ENCODE measurements at places on chromosomes 12 and 14.

- DNase-seq, result no peak
Observed at GRCh38 chr12:50505675-50506530, 1.1 kb downstream of the DIP2B start.

- no peak for DNase-seq
Observed at GRCh38 chr14:73500360-73500759, 9.6 kb downstream of the RIOX1 start.

- DNase-seq, result no peak
Observed at GRCh38 chr14:34120185-34120977, 169.5 kb upstream of the EGLN3 start.

DNA sequence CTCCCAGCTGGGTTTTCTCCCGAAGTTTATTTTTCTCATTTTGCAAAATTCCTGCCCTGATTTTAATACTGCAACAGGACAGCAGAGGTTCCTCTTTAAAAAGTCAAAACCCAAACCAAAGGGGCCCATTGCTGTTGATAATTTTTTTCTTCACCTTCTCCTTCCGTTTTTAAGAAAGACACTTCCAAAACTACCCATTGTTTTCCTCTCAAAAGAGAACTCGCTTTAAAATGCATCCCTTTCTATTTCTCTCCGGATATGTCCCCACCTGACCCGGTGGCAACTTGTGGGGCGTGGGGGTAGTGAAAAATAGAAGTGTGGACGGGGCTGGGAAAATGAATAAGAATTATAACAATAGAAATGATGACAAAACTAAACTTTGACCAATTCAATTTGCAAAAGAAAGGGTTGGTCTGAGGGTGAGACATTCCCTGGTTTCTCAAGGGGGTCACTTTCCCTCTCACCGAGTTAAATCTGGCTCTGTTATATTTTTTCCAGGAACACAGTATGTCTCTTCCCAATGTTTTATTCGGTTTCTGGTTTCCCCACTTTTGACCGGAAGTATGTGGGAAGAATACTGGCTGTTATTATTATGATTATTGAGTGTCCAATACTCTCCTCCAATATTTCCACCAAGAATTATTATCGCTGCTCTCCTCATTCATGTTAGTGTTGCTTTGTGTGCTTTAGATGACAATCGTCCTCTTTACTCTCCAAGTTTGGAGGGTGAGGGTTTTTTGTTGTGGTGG lies 4.1 kb upstream of the TBX5 start:
- no peak for DNase-seq

- no peak for DNase-seq
Observed at GRCh38 chr14:22900081-22900799, 17.2 kb downstream of the REM2 start.

DNA sequence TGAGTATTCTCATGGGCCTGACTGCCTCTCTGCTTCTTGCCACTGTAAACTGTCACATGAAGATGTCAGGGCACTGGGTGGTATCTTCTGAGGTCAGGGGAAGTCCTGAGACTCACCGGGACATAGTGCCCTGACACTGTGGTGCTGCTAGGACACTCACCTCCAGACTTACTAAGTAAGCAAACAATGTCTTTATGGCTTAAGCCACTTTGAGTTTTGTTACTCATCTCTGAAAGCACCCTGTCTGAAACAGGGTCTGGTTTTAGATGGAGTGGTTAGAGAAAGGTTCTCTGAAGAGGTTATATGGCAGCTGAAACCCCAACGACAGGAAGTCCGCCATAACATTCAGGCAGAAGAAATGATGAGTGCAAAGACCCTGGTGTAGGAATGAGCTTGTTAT lies 22.7 kb downstream of the GPR19 start:
- no peak for DNase-seq

DNA sequence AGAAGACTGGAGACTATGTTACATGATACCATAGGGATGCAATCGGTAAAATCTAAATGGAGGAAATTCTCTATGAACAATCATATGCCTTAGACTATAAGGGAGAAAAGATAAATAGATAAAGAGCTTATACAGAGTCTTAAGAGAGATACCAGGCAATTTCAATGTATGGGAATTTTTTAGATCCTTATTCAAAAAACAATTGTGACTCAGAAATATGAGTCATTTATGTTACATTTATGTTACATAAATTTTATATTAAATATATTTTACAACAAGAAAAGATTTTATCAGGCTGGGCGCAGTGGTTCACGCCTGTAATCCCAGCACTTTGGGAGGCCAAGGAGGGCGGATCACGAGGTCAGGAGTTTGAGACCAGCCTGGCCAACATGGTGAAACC lies 36.5 kb upstream of the PSMA6 start:
- DNase-seq, result no peak

- no peak for DNase-seq
Observed at GRCh38 chr14:64053694-64054669, 201.2 kb downstream of the SYNE2 start.

DNA sequence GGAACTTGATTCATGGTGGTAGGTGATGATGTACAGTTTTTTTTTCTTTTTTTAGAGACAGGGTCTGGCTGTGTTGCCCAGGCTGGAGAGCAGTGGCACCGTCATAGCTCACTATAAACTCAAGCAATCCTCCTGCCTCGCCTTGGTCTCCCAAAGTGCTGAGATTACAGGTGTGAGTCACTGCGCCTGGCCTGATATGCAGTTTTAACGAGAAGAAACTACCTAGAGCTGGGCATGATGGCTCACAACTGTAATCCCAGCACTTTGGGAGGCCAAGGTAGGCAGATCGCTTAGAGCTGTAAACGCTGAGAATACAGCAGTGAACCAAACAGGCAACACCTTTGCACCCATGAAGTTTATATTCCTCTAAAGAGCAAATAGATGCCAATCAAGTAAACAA lies 13.0 kb upstream of the VPS37B start:
- no peak for DNase-seq

GRCh38 chr14:93938751-93939303 lies 11.7 kb downstream of the FAM181A start:
- no peak for DNase-seq

- DNase-seq, result no peak
Observed at GRCh38 chr12:47078733-47079467, 521 bp upstream of the PCED1B start.

GRCh38 chr14:64233531-64234190 lies 60.5 kb downstream of the ESR2 start:
- no peak for DNase-seq

DNA sequence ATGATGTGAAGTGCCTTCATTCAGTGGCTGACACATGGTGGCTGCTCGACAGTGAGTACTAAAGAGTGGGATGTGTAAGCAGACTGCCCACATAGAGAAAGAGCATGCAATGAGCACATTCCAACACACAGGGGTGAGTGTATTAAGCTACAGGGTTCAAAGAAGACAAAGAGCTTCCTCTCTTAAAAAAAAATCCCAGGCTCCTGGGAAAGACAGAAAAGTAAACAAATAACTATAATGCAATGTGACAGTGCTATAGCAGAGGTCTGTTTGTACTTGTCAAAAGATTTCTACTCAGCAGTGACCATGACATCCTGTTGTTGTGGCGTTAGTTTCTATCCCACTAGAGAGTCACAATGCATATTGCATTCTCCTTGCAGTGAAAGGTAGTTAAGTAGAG lies 12.4 kb upstream of the PCNX1 start:
- DNase-seq, result no peak

DNA sequence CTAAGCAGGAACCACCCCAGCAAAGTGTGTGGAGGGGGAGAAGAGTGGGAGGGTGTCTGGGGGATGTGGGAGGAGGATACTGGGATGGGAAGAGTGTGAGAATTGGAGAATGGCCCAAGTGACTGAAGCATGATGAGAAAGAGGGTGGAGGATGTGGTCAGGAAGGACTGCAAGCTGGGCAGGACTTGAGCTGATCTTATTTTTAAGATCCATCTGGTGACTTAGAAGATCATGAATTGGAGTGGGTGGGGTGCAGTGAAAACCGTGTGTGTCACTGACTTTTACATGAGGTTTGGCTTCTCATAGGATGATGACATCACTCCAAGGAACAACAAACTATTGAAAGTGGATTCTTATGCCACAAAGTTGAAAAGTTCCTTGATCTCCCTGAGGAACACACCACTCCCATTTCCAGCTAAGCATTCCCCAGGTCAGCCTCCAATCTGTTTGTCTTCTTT lies 287.5 kb downstream of the GALC start:
- DNase-seq, result no peak

DNA sequence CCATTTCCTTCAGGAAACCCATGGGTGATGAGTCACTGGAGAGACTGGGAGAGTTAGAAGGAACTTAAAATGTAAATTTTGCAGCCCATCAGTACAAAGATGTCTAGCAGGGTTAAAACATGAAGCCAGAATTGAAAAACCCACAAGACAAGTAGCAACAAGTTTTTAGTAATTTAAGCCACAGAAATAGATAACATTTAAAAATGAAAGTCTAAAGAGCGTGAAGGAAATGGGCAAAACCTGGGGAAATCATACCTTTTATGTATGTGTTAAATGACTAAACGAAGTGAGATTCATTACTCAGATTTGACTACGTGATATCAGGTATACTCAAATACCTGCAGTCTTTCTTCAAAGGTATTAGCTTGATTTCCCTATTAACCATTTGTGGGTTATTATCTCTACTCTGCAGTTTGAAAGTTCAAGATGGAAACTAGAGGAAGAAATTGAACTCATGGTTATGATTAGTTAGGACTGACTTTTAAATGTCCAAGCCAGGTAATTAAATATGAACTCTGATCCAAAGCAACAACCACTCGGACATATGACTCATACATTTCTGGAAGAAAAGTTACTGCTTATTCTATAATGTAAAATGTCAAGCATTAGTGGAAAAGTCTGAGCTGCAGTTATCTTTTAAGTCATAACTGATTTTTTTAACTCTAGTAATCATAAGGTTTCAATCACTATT lies 84.1 kb downstream of the ITPR2 start:
- DNase-seq, result no peak

GRCh38 chr14:76710056-76711010 lies 50.9 kb upstream of the VASH1 start:
- no peak for DNase-seq

GRCh38 chr12:65300679-65301349 lies 22.3 kb downstream of the MSRB3 start:
- no peak for DNase-seq

GRCh38 chr12:1501695-1502378 lies 92.5 kb downstream of the FBXL14 start:
- no peak for DNase-seq

DNA sequence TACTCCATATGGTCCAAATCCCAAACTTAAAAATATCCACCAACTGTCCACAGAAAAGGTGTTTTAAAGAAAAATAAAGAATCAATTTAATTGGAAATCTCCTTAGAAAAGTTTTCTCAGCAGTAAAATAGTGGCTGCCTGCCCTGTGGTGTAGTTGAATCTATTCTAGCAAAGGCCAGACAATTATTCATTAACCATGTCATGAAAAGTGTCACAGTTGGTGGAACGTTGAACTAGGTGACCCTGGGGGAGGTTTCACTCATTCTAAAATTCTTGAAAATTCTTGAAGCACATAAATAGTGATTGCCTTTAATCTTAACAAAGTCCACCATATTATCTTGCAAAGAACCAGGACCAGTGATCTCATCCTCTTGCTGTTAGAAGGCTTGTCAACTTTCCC lies 78.4 kb upstream of the GZMB start:
- no peak for DNase-seq

GRCh38 chr14:34926552-34926951 lies 51.4 kb upstream of the BAZ1A start:
- DNase-seq, result no peak

- no peak for DNase-seq
Observed at GRCh38 chr12:71708658-71709057, 22.8 kb downstream of the TMEM19 start.

DNA sequence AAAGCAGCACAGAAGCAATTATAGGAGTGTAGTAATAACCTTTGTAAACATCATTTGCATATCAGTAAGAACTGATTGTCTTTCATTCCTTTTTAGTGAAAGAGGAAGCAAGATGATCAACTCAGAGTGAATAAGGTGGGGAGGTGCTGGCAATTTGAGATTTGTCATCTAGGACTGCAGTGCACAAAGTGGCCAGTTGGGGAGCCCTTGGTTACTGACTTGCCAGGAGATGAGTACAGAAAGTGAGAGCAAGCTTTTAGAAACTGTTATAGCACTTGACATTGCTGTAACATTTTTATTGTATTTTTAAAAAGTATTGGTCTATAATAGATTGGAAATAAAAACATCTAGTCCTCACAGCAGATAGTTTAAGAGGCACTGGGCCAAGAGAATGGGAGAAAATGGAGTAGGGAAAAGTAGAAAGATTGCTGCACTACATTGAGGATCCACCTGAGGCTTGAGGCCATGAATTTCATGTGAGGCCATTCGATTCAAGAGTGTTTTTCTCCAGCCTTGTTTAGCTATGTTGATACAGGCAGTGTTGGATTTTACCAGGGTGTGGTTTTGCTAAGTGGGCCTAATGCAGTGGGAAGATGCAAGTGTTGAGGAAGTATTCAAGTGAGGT lies 98.2 kb downstream of the SNAPC1 start:
- DNase-seq, result no peak

- no peak for DNase-seq
Observed at GRCh38 chr12:80272387-80272915, 171.6 kb upstream of the PTPRQ start.

DNA sequence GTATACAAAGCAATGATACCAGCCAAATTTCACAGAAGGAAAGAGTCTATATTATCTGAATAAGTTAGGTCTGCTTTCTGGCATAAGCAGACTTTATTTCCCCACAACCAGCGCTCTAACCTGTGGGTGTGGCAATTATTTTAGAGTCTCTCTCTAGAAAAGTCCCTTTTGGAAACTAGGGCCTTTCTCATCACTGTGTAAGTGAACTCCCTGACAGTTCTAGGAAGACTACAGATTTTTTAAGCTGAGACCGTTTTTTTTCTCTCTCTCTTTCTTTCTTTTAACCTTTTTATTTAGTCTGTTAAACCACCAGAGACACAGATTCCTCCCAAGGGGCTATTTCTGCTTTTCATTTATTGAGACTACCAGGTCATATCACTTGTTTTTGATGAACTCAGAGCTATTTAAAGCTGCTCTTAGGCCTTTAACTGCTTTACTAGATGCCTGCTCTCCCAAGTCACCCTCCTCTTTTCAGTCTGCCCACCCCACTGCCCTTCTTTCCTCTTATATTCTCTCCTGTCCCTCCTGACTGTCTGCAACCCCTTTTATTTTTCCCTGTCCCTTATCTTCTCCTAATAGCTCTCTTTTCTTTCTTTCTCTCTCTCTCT lies 69.2 kb upstream of the ARHGAP5 start:
- no peak for DNase-seq

- no peak for DNase-seq
Observed at GRCh38 chr14:33909380-33910084, 41.3 kb downstream of the EGLN3 start.

GRCh38 chr14:76729953-76730505 lies 31.2 kb upstream of the VASH1 start:
- DNase-seq, result no peak

Data from stimulated activated CD4-positive, alpha-beta T cell treated with anti-CD3 and anti-CD28 coated beads, TNF-alpha, amount 100 ng/mL, for 1 hour (primary cell).